ENCODE measurements at places on chromosomes 2 and 18.
A peak's percentile ranks its signal among the peaks of the same experiment; 100 is the strongest.

DNA sequence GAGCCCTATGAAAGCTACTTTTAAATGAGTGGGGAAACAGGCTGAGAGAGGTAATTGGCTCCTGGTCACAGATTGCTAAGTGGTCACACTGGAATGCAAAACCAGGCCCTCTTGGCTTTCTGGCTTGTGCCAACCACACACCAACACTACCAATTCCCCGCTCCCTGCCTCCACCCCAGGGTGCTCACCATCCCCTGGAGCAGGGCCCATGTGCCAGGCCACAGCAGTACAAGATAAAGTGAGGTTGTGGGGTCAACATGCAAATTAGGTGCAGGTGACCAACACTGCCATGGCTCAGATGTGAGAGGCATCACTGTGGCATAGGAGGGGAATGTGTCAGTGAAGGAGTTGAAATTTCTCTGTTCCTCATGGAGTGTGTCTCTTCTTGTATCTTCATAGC, 312.5 kb downstream of the MYCN start:
- no peak for DNase-seq

- no peak for DNase-seq
Measured at GRCh38 chr2:239593455-239593854, 192.6 kb upstream of the HDAC4 start.

- DNase-seq, result no peak
Measured at GRCh38 chr2:47485751-47486300, 82.9 kb downstream of the MSH2 start.

GRCh38 chr2:221602938-221603337, 30.8 kb upstream of the EPHA4 start:
- DNase-seq, result no peak

DNA sequence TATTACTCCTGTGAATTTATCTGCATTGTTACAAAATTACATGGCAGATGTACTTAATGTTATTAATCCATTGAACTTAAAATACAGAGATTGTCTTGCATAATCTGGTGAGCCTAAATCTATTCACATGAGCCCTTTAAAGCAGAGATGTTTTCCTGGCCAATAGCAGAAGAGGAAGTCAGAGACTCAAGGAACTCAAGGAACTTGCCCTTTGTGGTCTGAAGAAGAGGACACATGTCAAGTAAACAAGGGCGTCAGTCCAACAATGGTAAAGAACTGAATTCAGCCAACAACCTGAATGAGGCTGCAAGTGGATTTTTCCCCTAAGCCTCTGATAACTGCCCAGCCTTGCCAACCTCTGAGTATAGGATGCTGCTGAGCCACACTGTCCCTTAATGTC, 356.3 kb upstream of the PKDCC start:
- DNase-seq, result no peak

- no peak for DNase-seq
Measured at GRCh38 chr2:162720559-162721271, 117.9 kb downstream of the KCNH7 start.

- DNase-seq, result no peak
Measured at GRCh38 chr2:145029873-145030272, 510.0 kb upstream of the ZEB2 start.

DNA sequence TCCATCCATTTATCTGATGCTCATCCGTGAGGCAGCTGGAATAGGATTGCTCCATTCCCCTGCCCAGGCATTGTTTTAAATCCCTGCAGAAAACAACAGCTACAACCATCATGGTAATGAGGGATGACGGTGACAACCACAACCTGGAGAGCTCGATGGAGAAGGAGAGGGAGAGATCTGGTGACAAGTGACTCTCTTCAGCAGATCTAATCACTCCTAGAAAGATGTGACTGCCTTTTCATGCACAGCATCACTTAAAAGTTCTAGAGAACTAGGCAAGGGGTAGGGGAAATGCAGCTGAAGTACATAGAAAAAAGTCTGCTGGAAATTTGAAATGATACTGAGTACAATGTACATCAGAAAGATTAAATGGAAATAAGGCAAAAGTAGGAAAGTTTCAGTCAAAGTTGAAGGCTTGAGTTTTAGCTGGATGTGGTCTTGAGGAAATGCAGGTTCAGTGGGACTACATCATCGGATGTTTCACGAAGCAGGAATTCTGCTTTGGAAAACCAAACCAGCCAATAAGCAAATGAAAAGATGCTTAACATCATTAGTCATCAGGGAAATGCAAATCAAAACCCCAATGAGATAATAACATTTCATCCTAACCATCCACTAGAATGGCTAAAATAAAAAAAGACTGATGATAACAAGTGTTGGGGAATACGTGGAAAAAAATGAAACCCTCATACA, 6.8 kb upstream of the ARHGAP25 start:
- peak; percentile 45 for DNase-seq

DNA sequence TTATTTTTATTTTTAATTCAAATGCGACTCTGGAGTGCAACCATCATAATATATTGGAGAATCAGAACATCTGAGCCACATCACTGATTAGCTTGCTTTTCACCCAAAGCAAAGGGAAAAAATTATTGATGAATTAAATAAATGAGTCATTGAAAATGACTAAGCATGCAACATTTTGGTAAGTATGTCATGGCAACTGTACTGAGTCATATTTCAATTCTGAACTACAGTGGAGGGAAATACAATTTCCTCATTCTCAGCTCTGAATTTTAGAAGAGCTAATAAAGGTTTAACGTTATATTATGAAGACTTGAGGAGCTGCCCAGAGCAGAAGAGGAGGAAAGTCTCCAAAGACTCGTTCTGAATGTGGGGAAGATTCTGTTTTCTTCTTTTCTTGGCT, 89.6 kb upstream of the CCDC68 start:
- peak; percentile 9 for DNase-seq

DNA sequence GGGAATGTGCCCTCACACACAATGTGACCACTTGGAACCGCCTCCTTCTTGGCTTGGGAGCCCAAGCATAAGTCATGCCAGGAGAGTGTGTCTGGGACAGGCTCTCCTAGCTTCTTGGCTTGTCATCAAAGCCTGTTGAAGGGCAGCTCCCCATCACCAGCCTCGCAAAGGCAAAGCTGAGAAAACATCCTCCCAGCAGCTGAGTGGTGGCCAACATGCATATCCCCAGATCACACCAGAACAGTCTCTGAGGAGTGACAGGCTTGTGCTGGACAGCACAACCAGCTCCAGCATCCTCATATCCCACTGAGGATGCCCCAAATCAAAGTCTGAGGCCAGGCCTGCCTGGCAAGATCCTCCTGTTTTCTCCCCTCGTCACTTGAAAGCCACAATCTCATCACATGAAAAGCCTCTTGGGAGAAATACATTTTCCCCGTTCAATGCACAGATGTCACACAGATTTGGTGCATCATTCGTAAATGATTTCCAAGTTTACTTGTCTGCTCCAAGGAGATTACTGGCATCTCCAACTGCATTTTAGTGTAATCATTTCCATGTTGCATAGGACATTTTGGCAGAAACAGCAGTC, 269.3 kb downstream of the TTC32 start:
- DNase-seq, result no peak

DNA sequence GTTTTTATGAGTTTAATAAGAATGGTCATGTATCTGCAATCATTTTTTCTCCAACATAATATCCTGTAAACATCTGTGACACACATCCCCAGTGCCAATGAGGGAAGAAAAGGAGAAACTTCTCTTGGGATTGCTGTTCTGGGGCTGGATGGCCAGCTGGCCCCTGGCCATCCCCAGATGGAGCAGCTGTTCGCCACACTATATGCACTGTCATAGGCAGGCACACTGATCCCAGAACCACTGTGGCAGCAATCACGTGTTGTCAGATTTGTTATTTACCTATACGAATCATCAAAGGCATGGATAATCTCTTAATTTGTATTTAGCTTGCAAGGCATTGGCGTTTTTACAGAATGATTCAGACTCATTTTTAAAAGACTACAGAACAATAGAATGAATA, 167.6 kb upstream of the ACAA2 start:
- DNase-seq, result no peak

DNA sequence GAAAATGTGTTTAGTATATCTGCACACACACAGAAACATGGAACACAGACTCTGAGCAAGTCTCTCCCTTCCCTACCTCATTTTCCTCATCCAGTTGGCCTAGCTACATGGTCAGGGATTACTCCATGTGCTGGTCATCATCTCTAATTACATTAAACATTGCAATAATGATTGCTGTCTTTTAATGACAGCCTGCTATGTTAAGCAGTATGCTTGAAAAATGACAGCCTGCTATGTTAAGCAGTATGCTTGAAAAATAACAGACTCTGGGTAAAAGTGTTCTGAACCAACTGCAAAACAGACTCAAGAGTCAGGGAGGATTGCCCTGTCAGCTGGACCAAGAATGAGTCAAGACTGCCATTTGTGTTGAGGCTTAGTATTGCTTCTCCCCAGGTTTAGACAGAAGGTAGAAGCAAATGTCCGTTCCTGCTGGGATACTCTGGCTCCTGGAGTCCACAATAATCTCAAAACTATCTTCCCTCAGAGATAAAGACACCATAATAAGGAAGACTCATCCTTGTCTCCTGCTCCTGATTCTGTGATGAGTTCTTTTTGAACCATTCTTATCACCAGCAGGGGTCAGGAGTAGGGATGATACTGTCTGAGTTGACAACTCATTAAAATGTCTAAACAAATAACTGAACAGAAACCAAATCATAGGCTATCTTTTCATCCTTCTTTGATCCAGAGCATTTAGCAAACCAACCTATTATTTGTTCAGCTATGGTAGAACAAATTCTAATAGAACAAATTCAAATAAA, 57.7 kb downstream of the CCDC93 start:
- no peak for DNase-seq

DNA sequence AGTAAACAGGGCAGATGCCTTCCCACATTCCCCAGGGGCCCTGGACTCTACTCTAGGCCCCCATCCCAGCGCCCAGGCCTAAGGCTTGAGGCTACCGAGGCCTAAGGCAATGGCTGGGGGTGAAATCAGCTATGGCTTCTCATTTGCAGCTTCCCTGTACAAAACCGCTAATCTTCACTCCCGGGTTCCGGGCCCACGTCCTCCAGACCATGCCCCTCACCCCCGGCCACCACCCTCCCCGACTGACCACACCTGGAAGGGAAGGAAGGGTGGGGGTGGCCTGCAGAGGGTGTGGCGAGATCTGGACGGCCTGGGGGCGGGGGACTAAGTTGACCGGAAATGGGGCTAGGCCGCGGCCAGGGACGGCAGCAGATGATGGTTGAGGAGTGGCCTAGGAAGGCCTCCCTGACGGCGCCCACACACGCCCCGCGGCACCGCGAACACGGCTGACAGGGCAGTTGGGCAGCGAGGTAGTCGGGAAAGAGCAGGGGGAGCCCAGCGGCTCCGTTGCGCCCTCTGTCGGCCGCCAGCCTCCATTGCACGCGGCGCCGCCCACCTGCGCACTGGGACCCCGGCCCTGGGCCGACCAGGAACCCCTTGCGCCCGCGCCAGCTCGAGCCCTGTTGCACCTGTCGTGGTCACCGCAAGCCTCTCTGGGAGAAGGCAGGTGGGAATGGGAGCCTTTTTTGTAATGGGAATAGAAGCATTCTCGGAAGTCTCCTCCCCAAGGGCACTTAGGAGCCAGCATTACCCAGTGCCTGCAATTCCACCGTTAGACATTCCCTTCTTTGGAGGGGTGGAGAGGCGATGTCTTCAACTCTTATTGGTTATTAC, 117.1 kb upstream of the STPG4 start:
- peak; percentile 87 for DNase-seq

GRCh38 chr2:237680702-237681478, 53.5 kb downstream of the LRRFIP1 start:
- no peak for DNase-seq

DNA sequence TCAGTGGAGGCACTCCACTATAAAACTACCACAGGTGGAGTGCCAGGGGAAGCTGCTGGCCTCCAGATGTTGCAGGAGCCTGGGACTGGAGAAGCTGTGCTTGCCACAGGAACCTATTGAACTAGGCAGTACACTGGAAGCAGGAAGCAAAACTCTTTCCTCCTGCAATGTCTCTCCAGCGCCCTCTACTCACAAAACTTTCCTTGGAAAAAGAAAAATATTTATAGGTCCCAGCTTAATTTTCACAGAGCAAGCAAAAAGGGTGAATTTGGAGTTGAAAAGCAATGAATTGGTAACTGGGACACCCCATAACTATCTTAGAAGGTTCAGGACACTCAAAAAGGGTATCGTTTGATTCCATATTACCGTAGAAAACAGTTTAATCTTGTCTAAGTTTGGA, 33.2 kb upstream of the REEP1 start:
- no peak for DNase-seq

Measured in urothelium cell line (cell line).